Aorta (tissue), 5 donors: ENCODE measurements at places on chromosomes 5 and 9. TPM values are rescaled to one million over a fixed set of nuclear protein-coding genes. Genes with fewer than 3 reads are reported as not detected.

Gene SEMA6A
- 19.8 TPM for total RNA-seq

Gene SLC6A7
- total RNA-seq = not detected

Gene LRRC19
- not detected for total RNA-seq

DNA sequence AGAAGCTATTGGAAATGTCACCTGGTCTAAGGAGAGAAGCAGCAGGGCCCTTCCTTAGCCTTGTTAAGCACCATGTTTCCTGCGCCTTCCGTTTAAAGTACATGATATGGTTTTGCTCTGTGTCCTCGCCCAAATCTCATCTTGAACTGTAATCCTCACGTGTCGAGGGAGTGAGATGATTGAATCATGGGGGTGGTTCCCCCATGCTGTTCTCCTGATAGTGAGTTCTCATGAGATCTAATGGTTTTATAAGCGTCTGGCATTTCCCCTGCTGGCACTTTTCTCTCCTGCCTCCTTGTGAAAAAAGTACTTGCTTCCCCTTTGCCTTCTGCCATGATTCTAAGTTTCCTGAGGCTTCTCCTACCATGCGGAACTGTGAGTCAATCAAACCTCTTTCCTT, 49.7 kb downstream of the PRDM6 start:
- no peak for DNase-seq

GRCh38 chr9:79817438-79818004, 245.8 kb downstream of the TLE4 start:
- no peak for DNase-seq

GRCh38 chr9:82130331-82131042, 141.9 kb downstream of the SPATA31D1 start:
- no peak for DNase-seq
